ENCODE measurements at places on chromosomes 12 and 14.

GRCh38 chr12:30450872-30451271 is 244.8 kb downstream of the IPO8 start:
- peak; percentile 32 for DNase-seq

- DNase-seq, result no peak
Measured at GRCh38 chr12:108772247-108772646, 40.9 kb upstream of the CORO1C start.

DNA sequence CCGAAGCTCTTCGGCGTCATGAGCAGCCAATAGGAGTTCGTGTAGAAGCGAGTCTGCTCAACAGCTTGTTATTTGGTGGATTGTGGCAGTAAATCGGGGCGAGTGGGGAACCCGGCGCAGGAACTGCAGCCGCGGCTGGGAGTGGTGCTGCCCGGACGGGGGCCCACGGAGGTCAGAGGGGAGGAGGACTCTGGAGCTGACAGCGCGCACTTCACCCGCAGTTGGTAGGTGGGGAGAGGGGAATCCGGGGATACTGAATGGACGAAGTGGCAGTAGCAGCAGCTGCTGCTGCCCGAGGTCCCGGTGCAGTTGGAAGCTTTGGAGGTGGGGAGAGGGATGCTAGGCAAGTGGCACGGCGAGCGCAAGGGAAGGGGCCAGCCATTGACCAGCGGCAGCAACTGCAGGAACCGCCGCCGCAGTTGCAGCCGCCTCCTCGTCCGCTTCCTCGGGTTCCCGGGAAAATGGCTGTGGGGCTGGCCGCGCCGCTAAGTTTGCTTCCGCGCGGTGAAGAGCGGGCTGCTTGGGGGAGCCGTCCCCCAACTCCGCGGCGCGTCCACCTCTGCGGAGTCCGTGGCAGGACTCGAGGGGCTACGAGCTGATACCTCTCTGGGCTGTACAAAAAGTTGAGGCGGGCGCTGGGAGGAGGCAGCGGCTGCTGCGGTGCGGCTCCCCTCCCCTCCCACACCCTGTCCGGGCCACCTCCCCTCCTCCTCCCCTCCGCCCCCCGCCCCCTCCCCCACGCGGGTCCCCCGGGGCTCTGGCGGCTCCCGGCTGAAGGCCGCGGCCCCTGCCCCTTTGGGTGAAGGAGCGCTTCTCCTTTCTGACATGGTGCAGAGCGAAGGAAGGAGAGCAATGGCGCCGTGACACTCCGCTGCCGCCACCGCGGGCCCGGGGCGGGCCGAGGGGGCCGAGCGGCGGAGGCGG is at the start of gene ARID4A:
TSS of gene ARID4A (plus strand) at position 79 of the 924 bp plus-strand sequence. CDS start 1,300 bp downstream, outside the sequence.
- DNase-seq, result no peak

- DNase-seq, result no peak
Measured at GRCh38 chr12:109014984-109015765, 5.7 kb downstream of the SVOP start.

- no peak for DNase-seq
Measured at GRCh38 chr12:127823801-127824200, 443.2 kb upstream of the TMEM132C start.

DNA sequence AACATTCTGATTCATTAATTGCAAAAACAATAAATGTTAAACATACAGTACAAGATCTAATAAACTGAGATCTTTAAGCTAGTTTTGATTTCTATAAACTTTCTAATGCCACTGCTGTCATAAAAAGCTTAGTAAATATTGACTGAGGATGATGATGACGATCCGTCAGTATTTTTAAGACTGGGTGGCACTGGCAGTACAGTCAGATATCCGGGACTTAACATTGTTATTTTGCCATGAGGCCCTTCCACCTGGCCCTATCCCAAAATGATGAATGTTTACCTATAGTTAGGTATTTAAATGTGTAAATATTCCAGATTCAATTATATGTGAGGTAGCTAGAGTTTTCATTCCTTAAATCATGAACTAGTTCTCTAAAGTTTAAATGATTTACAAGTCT is 158.5 kb downstream of the FOXA1 start:
- DNase-seq, result no peak

DNA sequence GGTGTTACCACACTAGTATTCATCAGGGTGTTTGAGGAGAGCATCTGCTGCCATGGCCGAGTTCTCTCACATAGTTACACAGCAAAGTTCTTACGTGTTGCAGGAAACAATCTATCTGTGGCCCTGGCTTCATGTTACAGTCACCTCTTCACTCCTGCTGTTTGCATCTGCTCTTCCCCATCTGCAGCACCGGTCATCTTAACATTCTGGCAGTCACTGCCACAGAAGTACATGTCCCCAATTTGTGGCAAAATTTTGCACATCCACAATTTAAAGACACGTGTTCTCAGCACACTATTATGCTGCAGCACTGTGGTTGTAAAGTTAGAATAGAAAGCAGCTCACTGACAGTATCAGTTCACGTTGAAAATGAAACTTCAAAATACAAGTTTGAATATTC is 23.2 kb downstream of the MAPK1IP1L start:
- peak; percentile 59 for DNase-seq

DNA sequence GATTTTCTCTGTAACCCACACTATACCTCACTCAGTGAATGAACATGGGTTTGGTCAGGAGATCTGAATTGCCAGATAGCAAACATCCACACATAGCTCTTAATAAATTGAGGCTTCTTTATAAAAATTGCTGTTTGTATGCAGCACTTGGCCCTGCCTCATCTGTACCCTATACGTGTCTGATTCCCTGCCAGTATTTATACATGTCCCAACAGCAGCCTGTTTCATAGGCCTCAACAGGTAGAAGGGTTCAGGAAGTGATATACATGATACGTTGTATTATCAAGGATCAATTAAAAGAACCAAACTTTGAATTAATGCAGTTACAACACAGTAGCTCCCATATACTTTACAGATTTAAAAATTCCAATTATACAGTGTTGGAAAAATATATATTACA is 32.3 kb downstream of the RASSF9 start:
- no peak for DNase-seq

DNA sequence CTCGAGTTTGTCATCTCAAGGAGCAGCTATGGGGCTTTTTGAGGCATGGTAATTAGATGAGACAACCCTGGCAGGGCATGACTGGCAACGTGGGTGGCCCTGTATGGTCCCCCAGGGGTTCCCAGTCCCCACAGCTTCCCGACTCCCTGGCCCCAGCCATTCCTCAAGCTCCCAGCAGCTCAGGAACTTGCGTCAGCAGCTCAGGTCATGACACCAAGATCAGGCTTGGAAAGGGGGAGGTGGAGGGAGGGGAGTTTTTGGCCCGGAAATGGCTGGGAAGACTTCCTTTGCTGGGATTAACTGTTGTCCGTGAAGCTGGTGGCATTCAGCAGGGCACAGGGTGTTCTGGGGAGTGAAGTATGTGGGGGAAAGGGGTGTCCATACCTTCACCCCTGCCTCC is 10.4 kb upstream of the NRIP2 start:
- peak; percentile 30 for DNase-seq

DNA sequence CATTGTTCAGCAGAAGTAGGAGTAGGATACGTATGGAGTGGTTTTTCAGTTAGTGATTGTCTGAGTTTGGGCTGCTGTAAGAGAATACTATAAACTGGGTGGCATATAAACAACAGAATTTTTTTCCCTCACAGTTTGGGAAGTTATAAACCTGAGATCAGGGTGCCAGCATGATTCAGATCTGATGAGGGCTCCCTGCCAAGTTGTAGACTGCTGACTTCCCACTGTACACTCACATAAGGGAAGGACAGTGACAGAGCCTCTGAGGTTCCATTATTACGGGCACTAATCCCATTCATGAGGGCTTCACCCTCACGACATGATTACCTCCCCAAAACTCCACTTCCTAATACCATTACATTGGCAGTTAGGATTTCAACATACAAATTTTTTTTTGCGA is 50.7 kb downstream of the ACSM4 start:
- DNase-seq, result no peak

- no peak for DNase-seq
Measured at GRCh38 chr14:58055497-58056010, 96.5 kb downstream of the ARMH4 start.

DNA sequence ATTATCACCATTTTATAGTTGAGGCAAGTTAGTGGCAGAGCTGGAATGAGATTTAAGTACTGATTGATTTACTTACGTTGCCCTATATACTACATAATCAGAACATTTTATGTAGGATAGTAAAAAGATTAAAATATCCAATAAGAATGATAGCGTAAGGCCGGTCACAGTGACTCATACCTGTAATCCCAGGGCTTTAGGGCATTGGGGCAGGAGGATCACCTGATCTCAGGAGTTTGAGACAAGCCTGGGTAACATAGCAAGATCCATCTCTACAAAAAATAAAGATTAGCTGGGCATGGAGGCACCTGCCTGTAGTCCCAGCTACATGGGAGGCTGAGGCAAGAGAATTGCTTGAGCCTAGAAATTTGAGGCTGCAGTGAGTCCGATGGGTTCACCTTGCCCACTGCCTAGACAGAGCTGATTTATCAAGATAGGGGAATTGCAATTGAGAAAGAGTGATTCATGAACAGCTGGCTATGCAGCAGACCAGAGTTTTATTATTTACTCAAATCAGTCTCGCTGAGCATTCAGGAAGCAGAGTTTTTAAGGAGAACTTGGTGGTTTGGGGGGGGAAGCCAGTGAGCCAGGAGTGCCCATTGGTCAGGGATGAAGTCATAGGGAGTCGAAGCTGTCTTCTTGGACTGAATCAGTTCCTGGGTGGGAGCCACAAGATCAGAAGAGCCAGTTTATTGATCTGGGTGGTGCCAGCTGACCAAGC is 24.7 kb upstream of the SGPP1 start:
- DNase-seq, result peak; percentile 76

- peak; percentile 32 for DNase-seq
Measured at GRCh38 chr14:32564596-32564995, 235.5 kb downstream of the AKAP6 start.

- DNase-seq, result peak; percentile 42
Measured at GRCh38 chr12:75322464-75322863, 7.7 kb downstream of the CAPS2 start.

DNA sequence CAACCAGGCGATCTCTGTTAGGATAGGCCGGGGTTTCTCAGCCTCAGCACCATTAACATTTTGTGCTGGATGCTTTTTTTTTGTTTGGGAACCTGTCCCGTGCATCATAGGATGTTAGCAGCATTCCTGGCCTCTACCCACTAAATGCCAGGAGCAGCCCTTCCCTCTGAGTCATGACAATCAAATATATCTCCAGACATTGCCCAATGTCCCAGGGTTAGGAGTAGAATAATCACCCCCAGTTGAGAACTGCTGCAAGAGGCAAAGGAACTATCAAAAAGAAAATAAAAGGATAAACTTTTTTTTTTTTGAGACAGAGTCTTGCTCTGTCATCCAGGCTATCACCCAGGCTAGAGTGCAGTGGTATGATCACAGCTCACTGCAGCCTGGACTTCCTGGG is 76.0 kb downstream of the ACACB start:
- peak; percentile 44 for DNase-seq

- peak; percentile 36 for DNase-seq
Measured at GRCh38 chr12:112837629-112838197, 46.2 kb downstream of the RPH3A start.

DNA sequence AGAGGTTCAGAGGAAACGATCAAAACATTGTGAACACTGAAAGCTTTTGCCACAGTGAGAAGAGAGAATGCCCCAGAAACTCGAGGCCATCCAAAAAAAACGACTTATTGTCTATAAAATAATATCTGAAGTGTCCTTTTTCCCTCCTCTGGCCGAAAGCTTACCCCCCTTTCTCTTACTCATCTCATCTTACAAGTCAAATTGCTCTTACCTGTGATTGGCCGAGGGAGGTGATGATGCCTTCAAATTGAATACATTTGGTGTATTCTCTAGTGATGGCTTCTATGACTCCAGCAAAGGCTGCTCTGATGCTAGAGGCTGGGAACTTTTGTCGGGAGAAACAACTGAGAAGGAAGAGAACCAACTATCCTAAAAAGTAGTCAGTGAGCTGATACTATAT is 90.7 kb downstream of the PTCSC3 start:
- no peak for DNase-seq

- DNase-seq, result no peak
Measured at GRCh38 chr12:25617991-25618390, 64.9 kb upstream of the LMNTD1 start.

GRCh38 chr12:69679119-69679518 is 20.0 kb downstream of the BEST3 start:
- DNase-seq, result no peak

DNA sequence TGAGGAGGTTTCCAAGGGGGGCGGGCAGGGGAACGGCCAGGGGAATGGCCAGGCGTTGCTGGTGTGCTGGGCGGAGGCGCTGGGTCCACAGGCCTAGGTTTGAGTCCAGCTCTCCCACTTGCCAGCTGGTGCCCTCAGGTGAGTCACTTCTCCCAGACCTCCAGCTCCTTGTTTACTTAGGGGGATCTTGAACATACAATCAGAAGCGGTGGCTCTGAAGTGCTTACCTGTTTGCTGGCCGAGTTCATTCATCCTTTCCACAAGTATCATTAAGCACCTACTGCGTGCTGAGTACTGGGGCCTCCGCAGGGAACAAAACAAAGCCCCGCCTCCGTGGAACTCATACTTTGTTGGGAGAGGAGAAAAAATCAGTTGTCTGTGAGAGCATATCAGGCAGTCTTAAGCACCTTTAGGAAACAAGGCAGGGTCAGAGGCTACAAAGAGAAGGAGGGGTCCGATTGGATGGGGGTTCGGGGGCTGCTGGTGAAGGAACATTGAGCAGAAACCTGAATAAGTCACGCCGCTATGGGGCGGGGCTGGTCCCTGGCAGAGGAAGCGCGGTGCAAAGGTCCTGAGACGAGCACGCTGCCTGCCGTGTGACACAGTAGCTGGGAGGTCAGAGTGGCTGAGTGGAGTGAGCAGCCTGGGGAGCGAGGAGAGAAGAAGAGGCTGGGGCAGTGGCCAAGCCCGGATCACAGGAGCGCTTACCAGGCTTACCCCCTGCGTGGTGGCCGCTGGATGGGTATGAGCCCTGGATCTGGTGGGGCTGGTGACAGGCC is 15.1 kb downstream of the MVK start:
- DNase-seq, result no peak

GRCh38 chr12:113870035-113870434 is 96.1 kb downstream of the RBM19 start:
- DNase-seq, result no peak

GRCh38 chr12:113216027-113216426 is 5.2 kb upstream of the TPCN1 start:
- DNase-seq, result no peak

GRCh38 chr14:64685371-64686281 is 18.6 kb upstream of the PLEKHG3 start:
- DNase-seq, result no peak

Measured in astrocyte (in vitro differentiated cells and primary cell).